ENCODE measurements at places on chromosomes 3 and 15.

DNA sequence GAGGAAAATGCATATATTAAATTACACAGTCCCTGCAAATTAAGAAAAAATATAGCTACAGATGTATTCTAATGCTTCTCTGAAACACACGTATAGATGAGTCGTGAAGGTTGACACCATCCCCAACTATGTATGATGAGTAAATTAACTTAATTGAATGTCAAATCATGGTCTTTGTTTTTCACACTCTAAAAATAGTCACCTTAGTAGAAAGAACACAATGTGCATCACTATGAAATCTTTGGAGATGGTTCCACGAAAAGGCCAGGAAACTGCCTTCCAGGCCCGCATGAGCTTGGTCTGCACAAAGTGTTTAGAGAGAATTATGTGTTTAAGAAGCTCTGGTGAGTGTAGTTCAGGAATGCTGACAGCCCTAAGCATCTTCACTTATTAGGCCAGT lies 313.4 kb upstream of the IL12A start:
- no peak for DNase-seq

DNA sequence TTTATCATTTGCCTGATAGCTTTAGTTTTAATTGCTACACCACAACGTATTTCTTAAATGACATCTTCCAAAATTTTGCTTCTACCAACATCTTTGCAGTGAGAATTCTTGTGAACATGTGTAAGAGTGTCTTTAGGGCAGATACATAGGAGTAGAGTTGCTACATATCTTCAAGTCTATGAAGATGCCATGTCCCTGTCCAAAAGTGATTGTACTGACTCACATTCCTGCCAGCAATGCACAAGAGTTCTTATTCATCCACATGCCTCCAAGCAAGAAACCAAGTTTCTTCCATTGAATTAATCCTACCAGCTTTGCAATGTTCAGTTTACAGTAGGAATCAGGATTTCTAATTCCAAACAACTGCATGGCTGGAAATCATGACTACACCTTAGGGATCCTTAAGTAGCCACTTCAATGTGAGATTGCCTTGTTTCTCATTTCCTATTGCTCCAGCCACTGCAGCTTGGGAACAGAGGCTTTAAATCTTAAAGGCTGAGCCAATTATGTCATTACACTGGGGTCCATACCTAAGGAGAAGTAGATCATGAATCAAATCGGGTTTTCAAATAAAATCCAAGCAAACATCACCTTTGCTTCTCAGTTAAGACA lies 44.5 kb downstream of the BCL2L10 start:
- no peak for DNase-seq

- no peak for DNase-seq
Observed at GRCh38 chr15:47844437-47844836, 127.1 kb downstream of the SEMA6D start.

- DNase-seq: no peak
Observed at GRCh38 chr3:151434151-151434890, 26.5 kb downstream of the IGSF10 start.

GRCh38 chr3:72177075-72178050 lies 392.4 kb upstream of the PROK2 start:
- DNase-seq: no peak

DNA sequence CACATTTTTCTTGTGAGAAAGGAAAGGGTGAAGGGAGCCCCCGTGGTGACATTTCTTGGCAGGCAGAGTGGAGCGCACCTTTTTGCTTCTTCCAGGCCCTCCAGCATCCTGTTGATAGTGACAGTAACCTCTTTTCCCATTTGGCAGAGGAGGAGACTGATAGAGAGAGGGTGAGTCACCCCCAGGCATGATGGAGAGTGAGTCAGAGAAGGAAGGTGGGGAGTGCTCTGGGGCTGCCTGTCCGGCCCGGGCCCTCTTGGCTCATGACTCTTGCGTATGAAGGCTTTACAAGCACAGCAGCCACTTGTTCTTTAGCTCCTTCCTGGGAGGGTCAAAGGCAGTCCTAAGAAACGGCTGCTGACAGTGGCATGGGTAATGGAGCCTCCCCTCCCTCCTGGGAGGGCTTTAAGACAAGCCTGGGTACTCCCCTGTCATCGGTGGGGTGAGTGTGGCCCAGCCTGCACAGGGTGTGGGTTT lies 16.0 kb downstream of the ANKRD63 start:
- DNase-seq: no peak

- DNase-seq: peak; percentile 94
Observed at GRCh38 chr15:45162771-45163507, 24.8 kb downstream of the SHF start.

DNA sequence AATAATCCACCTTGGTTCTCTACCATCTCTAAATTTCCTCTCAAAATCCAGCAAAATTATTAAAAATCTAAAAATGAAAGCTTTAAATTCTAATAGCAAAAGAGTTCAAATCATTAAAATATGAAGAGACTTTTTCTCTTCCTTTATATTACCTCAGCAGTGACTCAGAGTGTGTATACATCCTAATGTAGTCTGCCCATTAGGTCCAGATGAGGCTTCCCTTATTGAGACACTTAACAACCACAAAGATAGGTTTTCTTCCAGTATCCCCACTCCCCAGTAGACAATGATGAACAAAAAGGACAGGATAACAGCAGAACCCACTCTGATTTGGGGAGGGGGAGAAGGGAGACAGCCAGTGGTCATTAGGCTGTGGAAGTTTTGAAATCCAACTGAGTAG lies 61.5 kb upstream of the DCBLD2 start:
- no peak for DNase-seq

- DNase-seq: no peak
Observed at GRCh38 chr15:23853286-23853685, 166.2 kb upstream of the NDN start.

GRCh38 chr3:52200981-52201679 lies 3.2 kb downstream of the ALAS1 start:
- no peak for DNase-seq

DNA sequence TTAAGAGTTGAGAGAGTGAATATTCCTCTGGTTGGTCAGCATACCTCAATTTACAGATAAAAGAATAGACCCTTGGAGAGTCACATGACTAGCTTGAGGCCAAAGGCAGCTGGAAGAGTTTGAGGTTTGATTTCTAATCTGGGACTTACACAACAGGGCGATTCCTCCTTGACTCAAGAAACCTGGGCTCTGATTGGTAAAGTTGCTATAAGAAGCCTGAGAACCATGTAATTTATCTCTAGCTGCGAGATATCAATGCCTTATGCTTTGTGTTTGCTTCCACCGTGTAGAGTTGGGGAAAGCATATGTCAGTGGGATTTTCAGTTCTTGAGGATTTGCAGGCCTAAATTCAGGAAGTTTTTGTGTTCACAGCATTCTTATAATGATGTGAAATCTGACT lies 206.0 kb downstream of the KLHL25 start:
- no peak for DNase-seq

DNA sequence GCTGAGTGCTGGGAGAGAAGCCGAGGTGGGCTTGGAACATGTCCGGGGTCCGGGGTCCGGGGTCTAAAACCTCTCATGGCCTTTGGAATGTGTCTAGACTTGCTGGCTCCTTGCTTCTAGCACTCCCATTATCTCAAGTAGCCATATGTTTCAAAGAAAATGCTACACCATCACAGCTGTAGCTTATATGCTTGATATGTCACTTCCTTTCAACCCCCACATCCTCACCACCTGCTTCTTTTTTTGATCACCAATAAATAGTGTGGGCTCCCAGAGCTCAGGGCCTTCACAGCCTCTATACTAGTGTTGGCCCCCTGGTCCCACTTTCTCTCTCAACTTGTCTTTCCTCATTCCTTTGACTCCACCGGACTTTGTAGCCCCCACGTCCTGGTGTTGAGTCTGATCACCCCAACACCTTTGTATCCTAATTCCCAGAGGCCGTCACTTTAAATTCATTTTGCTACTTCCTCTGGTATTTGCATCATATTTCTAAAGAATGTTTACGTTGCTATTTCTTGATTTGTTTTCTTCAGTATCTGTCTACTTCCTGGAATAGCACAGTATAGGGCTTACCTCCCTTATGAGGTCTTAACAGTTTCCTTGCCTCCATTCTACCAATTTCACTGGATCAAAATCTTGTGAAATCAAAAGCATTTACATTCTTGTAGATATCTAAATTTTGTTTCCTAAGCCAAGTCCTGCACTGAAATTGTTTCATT lies 71.9 kb upstream of the CHRNB4 start:
- no peak for DNase-seq

DNA sequence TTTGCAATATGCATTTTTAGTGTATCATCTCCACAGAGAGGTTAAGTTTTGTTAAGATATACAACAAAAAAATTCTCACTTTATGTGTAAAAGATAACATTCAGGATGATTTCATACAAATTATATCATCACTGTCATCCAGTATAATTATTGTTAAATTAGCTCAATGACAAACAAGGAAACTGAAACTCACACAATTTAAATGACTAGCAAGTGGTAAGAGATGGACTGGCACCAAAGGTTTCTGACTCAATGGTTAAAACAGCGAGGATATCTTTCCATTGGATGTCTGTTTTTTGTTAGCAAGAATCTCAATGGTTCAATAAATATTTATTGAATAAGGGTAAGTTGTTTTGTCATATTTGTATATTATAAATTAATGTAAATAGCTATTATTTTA lies 22.6 kb downstream of the CIP2A start:
- no peak for DNase-seq

DNA sequence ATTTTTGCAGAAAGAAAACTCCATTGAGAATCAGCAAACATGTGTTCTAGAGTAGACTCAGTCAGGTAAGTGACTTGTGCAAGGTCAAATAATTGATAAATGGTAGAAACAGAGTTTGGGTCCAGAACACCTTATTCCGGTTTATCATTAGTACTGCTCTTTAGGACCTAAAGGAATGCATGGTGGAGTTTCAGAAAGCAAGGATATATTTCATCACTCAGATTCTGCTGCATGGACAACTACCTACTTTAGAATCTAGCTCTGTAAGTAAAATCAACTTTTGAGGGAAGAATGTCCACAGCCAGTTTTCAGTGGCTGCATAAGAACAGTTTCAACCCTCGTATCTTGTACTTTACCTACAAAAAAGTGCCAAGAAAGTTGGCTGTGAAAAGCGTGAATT lies 43.6 kb downstream of the TIMP4 start:
- no peak for DNase-seq

GRCh38 chr3:3739330-3740060 lies 59.7 kb upstream of the LRRN1 start:
- no peak for DNase-seq

GRCh38 chr15:33846862-33847261 lies 121.4 kb upstream of the CHRM5 start:
- DNase-seq: no peak

GRCh38 chr3:148878095-148878494 lies 13.0 kb downstream of the CPA3 start:
- DNase-seq: no peak

- no peak for DNase-seq
Observed at GRCh38 chr3:74268753-74269152, 345.7 kb downstream of the CNTN3 start.

GRCh38 chr15:45458746-45459403 lies 63.7 kb downstream of the SLC30A4 start:
- peak; percentile 53 for DNase-seq

DNA sequence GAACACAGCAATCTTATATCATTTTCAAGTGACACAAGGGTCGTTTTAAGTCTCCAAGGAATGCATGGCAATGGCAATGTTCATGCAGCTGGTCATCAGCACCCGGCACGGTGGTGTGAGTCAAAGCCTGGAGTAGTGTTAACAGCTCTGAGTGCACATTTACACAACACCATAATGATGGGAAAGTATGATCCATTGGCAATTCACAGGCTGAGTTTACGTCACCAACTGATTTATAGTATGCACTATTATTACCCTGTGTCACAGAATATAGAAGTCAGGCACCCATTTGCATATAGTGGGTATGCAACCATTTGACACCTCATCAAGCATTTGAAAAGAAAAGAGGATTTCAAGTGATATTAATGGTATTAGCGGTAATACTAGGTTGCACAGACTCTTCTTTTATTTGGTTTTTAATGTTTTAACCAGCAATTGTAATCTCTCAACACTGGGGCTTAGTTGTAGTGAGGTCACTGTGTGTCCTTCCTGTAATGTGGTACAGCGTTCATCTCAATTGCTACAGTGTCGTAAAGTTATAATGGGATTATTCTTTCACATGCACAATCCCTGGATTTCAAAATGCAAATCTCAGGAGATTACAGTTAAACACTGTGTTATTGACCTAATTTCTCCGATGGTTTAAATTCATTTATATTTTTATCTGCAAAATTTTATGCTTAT lies 113.8 kb downstream of the C3orf38 start:
- no peak for DNase-seq

DNA sequence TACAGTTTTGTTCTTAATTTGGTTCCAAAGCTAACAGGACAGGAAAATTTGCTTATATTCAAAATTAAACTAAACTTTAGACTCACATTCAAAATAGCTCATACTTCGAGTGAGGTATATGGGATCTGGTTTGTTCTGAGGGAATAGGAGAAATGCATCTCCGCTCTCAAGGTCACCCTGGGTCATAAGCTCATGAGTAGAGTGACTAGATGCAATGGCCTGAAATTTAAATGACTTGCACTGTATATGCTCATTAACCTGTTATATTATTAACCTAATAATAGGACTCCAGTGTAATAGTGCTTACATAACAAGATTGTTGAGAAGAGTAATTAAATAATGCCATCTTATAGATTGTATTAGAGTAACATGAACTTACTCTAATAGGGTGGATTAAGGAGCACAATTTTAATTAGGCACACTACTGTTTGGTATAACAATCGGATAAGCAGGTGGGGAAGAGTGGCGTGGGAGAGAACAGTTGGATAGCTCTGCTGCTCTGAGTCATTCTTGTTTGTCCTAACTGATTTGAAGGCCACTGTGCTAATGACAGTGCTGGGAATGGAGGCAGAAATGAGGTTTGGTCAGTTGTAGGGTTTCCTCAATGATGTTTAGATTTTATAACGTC lies 5.2 kb downstream of the NKTR start:
- no peak for DNase-seq

GRCh38 chr3:100316641-100317069 lies 17.9 kb upstream of the NIT2 start:
- DNase-seq: no peak

- DNase-seq: no peak
Observed at GRCh38 chr3:5951026-5951425, 763.5 kb downstream of the EDEM1 start.

DNA sequence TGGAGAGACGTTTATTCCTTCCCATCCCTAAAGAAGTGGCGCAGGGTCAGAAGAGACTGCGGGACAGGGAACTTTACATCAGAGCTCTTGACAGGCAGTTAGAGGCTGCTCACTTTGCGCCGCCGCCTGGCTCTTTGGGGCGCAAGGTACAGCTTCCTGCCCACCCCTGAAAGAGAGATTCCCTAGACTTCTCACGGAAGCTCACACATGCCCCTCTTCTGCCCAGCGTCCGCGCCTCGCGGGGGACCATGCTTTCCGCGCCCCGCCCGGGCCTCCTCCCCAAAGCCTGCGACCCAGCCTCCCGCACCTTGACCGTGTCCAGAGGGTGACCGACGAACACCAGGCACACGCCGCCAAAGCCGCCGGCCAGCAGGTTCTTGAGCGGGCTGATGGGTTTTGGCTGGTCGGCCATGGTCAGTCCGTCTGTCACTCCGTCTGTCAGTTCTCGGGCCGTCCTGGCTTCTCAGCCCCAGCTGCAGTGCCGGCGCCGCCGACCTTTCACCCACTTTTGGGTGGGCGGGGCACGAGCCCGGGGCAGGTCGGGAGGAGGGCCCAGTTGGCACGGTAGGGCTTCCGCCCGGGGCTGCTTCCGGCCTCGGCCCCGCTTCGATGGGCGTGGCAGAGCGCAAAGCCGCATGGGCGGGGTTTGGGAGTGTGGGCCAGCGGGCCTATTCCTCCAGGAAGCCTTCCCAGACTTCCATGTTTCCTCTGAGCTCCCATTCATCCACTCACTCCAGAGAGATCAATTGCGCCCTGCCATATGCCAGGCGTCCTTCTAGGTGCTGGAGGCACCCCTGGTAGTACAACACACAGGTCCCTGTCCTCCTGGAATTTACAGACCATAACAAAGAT lies at the start of gene SLC25A20:
Gene SLC25A20, minus strand, starts transcription at position 500 of the 852 bp plus-strand sequence. Its CDS starts 88 bp downstream, at position 412.
- peak; percentile 97 for DNase-seq

Measured in H9 (cell line).